ENCODE measurements at places on chromosomes 2 and 18.

DNA sequence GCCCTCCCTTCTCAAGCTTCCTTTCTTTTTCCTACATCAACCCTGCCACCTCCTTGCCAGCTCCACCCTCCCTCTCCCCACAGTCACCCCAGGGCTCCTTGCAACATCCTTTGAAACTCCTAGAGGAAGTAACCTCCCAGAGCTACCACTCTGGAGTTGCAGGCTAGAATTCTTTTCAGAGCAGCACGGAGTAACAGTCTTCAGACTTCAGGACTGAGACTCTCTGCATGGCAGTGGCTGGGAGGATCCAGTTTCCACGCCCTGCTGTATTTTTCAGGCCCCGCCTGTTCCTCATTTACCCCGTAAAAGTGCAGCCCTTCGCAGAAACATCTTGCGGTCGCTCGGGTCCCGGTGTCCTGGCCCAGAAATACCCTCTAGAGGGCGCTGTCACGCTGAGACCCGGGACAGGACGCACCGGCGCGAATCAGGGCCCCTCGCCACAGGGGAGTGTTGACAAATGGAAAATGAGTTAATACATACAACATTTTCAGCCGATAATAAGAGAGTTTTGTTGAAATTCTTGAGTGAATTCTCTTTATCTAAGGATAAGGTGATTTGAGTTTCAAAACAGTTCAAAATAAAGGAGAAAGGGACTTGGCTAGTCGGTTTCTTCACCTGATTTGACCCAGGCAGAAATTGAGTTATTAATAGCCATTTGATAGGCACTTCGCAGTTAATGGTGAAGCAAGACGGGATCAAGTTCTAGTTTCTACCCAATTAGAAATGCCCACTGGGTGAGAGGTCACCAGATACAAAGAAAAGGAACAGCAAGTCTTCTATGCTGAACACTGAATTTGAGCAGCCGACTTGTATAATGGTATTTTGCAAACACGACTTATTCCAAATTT, 18.5 kb upstream of the NTSR2 start:
- DNase-seq, result peak; percentile 90

DNA sequence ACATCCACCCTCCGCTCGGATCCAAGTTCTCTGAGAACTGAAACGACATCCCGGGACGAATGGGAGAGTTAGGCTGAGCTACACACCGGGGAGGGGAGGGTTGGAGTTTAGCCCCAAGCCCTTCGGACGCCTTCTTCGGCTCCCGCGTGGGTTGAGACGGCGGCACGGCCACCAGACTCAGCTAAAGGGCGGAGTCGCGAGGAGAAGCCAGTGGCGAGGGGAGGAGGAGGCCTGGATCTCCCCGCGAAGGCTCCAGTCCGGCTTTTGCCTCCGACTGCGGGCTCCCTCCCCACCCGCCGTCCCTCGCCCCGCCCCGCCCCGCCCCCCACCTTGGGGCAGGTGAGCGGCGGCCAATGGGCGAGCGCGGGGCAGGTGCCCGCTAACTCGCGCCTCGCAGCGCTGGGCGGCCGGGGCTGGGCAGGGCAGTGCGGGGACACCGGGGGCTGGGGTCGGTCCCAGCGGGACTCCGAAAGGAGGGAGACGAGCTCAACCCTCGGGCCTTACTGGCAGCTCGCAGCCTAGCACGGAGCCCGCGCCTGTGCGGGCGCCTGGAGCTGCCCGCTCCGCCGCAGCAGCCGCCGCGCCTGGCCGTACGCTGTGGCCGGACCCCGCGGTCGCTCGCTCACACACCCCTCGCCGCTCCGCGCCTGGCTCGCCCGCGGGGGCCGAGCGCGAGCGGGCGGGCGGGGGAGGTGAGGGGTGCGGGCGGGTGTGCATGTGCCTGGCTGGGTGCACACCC, at the start of gene EMX1:
TSS of gene EMX1 (plus strand) at position 382 of the 739 bp plus-strand sequence. CDS start at position 716, 334 bp downstream.
- DNase-seq, result peak; percentile 69

DNA sequence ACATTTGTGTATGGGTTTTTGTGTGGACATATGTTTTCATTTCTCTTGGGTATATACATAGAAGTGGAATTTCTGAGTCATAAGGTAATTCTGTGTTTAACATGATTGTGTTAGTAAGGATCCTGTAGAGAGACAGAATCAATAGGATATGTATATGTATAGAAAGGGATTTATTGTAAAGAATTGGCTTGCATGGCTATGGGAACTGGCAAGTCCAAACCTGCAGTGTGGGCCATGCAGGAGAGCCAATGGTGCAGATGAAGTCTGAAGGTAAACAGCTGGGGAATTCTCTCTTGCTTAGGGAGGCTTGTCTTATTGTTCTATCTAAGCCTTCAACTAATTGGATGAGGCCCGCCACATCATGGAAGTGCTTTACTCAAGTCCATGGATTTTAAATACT, 39.2 kb upstream of the IL1R2 start:
- DNase-seq, result no peak

DNA sequence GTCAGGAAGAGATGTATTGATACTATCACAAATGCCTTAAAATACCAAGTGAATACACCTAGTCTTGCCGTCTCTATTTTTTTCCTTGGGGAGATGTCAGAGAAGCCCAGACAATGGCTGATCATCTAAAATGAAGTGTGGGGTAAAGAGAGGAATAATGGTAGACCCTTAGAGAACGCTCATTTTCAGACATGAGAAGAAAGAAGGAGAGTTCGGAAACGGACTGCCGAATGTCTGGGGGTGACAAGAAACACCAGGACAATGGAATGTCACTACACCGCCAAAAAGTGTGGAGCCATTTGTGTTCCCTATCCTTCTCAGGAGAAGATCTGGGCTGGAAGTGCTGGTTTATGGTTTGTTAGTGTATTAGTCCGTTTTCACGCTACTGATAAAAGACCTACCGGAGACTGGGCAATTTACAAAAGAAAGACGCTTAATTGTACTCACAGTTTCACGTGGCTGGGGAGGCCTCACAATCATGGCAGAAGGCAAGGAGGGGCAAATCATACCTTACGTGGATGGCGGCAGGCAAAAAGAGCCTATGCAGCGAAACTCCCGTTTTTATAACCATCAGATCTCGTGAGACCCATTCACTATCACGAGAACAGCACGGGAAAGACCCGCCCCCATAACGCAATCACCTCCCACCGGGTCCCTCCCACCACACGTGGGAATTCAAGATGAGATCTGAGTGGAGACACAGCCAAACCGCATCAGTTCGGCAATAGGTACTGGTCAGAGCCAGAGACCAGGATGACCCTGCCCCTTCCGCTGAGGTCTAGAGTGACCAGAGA, 743.7 kb downstream of the GALR1 start:
- DNase-seq, result no peak

GRCh38 chr2:147782141-147782930, 62.5 kb upstream of the ACVR2A start:
- DNase-seq, result no peak

DNA sequence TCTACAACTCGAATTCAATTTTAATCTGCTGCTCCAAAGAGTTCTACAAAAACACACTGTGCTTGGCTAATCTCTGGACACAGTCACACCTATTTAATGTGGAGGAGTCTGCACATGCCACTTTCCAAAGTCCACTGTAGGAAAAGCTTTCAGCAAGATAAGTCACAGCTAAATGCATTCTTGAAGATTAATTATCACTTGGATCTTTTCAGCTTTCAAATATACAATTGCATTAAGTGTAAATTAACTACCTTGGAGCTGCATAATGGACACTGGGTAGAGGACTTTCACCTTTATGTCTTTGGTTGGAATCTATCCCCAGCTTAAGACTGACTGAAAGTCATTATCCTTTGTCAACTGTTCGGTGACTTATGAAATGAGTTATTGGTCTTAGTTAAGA, 565.1 kb downstream of the PIK3C3 start:
- no peak for DNase-seq

DNA sequence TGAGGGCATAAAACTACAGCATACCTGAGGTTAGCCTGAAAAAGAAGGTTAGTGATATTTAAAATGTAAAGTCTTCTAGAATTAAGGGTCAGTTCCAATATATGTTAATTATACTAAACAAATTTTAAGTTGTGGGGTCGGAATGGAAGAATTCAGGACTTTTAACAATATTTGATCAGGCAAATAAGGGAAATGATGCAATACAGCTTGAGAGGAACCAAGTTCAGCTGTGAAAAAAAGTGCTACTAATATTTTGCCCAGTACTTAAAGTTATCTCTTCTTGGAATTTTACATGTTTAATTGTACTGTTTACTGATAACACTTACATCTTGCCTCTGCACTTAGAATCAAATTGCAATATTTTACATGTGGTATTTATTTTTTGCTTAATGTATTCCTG, 345.5 kb upstream of the CWC22 start:
- DNase-seq, result no peak

DNA sequence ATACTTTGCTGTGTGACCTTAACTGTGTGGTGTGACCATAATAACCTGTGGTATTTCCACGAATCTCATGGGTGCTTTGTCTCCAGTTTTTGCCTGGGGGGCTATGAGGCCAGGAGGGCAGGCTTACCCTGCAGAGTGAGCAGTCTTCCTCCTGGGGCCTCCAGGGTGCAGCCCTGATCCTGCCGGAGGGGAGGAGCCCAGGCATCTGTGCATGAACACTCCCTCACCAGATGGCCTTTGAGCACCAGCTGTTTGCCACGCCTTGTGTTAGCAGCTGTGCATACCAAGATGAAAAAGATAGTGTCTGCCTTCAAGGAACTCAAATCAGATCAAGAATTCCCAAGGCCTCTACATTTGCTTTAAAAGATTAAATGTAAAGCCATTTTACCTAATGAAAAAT, 75.0 kb upstream of the RBM44 start:
- DNase-seq, result no peak

GRCh38 chr2:18611184-18611583, 21.8 kb upstream of the NT5C1B start:
- no peak for DNase-seq

- DNase-seq, result no peak
Observed at GRCh38 chr2:38174646-38175423, 98.9 kb upstream of the CYP1B1 start.

GRCh38 chr2:101124643-101125366, 26.4 kb downstream of the TBC1D8 start:
- DNase-seq, result no peak

GRCh38 chr2:181393472-181393871, 63.7 kb upstream of the ITGA4 start:
- no peak for DNase-seq

DNA sequence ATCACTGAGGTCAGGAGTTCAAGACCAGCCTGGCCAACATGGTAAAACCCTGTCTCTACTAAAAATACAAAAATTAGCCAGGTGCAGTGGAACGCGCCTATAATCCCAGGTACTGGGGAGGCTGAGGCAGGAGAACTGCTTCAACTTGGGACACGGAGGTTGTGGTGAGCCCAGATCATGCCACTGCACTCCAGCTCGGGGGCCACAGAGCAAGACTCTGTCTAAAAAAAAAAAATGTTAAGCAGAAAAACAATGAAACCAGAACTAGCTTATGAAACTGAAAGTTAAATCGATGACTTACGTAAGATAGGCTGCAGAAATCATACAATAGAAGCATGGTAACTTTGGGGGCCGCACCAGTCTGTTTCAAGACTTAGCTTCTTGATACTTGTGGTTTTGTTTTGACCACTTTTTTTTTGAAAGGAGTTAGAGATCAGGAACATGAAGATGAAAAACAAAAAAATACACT, 6.2 kb upstream of the GPR155 start:
- DNase-seq, result peak; percentile 67

DNA sequence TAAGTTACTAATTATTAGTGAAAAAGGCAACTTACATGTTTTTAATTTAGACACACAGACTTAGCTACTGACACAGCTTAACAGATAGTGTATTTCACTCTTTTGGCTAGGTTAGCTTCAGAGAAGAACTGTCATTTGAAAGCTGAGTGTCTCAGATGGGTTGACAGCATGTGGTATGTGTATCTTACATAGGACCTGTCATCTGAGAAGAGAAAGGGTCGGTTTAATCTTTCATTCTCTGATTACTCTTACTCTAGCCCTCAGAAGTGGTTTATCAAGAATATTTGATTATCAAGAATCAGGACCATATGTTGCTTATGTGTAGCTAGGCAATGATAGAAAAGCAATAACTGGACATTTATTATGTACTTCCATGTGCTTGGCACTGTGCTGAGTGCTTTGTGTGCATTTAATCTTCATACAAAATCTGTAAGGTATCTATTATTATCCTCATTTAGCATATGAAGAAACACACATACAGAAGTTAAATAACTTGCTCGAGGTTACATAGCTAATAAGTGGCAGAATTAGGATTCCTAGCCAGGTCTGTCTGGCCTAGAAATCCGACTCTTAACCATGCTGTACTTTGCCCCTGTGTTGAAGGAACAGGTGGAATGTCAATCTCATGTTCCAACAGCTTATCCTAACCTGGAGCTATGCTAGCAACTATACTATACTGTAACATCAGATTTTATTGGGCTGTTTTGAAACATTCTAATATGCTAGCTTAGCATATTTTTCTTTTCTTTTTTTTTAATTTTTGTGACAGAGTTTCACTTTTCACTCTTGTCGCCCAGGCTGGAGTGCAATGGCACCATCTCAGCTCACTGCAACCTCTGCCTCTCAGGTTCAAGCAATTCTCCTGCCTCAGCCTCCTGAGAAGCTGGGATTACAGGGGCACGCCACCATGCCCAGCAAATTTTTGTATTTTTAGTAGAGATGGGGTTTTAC, 28.4 kb downstream of the CFLAR start:
- no peak for DNase-seq

- DNase-seq, result no peak
Observed at GRCh38 chr2:240106765-240107476, 29.2 kb downstream of the COPS9 start.

GRCh38 chr2:240972201-240972600, 26.2 kb upstream of the SNED1 start:
- DNase-seq, result no peak

DNA sequence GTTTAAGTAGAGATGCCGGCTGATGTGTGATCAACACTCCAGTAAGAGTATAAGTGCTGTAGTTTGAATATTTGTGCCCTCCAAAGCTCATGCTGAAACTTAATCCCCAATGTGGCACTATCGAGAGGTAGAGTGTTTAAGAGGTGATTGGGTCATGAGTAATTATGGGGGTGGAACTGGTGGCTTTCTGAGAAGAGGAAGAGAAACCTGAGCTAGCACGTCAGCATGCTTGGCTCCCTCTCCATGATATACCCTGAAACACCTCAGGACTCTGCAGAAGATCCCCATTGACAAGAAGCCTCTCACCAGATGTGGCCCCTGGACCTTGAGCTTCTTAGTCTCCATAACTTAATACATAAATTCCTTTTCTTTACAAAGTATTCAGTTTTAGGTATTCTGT, 584.8 kb downstream of the TSN start:
- no peak for DNase-seq

DNA sequence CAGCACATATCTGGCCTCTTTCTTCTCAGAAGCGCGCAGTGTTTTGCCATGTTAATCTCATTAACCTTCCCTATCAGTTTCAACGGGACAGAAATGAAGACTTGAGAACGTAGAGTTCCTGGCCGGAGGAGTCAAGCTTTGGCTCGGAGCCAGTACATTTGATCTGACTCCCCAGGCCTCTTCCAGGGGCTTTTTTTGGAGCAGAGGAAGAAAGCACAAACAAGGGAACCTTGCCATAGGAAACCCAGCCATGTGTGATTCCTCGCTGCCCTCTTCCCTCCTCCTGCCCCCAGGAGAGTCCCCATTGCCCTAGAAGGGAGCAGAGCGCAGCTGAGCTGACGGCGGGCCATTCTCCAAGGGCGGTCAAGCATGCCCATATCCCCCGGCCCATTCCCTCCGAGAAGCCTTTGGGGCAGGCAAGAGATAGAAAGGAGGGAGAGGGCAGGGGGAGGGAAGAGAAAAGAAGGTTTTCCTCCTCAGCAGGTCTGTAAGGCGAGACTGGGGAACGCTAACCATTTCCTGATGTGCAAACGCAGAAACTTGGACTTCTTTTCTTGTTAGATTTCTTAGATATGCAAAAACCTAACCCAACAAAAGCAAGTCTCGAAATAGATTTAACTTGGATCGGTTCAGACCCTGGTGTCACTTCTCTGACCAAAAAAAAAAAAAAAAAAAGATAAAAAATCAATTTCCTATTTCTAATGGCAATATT, 63.7 kb upstream of the POU3F3 start:
- DNase-seq, result no peak

All from activated CD4-positive, alpha-beta T cell treated with anti-CD3 and anti-CD28 coated beads for 48 hours (primary cell).